Stimulated activated CD8-positive, alpha-beta memory T cell treated with anti-CD3 and anti-CD28 coated beads, Interleukin-15, amount 100 ng/mL, for 48 hours (primary cell): ENCODE measurements at places on chromosomes 16 and 17.

GRCh38 chr17:36877771-36878170, 59.5 kb upstream of the LHX1 start:
- DNase-seq = peak; percentile 5

DNA sequence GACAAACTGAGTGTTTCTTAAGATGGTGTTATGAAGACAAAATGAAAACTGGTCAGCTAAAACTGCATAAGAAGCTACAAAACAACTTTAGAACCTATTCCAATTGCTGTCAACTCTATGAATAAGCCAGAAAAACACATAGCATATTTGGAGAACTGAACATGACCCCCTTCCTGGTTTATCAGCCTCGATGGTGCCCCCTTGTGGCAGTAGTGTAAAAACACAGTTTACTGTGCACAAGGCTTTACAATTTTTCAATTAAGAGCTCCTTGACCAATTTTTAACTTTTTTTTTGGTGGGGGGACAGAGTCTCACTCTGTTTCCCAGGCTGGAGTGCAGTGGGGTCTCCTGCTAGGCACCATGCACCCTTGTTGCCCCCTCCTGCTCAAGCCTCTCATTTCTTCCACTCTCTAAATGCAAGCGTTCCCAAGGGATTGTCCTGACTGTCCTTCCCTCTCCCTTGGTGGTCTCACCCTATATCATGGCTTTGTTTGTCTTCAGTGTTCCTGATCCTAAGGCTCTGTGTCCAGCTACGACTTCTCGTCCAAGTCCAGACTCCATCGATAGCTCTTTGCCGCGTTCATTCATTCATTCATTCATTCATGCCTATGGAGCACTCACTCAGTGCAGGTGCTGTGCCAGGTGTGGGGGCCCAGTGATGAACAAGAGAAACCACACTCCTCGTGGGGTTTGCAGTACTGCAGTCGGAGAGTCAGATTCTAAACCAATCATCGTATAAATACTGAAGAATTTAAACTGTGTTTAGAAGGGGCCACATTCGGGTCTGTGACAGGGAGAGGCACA, 7.5 kb downstream of the EIF1 start:
- DNase-seq = peak; percentile 56

- no peak for DNase-seq
Measured at GRCh38 chr17:80775863-80776262, 215.8 kb upstream of the CHMP6 start.

DNA sequence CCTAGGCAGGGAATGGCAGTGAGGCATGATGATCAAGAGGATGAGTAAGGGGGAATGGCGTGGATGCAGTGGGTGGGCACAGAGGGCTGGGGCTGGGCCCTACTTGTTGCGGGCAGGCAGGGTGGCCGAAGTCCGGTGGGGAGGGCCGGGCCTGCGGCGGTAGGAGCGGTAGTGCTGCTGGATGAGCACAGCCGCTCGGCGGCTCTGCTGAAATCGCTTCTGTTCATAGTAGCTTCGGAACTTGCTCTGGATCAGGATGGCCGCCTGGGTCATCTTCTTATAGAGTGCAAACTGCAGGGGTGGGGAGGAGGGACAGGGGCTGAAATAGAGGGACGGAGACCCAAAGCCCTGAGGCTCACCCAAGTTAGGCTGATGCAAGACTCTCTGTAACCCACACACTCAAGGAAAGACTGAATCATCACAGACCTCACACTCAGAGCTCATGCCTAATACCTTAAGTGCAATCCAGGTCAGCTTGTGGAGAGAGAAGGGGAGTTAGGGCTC, 1.5 kb upstream of the SPAG7 start:
- DNase-seq = no peak

- no peak for DNase-seq
Measured at GRCh38 chr16:24838554-24839266, 7.1 kb upstream of the SLC5A11 start.

DNA sequence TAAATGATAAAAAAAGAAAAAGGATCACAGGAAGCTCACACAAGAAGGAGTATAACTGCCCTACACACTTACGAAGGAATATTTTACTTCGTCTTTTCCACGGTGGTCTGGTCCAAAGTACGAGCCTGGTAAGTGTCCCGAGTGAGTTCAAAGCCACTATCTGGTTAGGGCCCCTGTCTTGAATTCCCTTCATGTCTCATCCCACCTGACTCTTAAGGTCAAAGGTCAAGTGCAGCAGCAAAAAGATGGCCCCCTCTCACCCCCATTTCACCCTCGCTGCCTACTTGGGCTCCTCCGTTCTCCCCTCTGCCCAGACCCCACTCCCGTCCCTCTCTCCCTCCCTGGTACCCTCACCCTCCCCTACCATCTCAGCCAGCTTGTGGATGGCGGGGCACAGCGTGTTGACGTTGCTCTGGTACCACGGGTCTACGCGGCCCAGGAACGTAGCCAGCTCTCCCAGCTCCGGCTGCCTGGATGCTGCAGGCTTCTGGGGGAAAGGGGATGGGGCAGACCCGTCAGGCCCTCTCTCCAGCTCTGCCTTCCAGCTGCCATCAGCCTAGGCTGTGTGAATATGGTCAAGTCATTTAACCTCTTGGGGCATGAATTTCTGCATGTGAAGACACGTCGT, 27.8 kb upstream of the MFSD6L start:
- no peak for DNase-seq

- no peak for DNase-seq
Measured at GRCh38 chr16:77273-77806, 685 bp upstream of the MPG start.

GRCh38 chr16:83953796-83954576, 946 bp downstream of the OSGIN1 start:
- no peak for DNase-seq

DNA sequence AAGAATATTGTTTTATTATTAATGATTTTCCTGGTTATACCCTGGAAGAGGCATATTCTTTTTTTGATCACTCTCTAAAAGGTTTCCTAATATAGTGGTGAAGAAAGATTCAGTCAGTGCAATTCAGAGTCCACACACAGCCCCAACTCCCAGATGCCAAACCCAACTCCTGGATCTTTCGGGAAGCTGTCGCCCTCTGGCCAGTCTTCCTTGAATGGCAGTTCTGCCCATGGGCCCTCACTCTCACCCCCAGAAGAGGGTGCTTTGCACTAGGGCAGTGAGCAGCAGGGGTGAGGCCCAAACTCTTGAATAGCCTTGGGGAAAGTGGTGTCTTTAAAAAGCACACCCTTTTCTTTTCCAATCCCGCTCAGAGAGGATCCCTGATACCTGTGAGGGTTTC, 11.0 kb downstream of the KRT32 start:
- DNase-seq = no peak

GRCh38 chr17:76504117-76504516, 2.9 kb upstream of the RHBDF2 start:
- DNase-seq = no peak

- DNase-seq = no peak
Measured at GRCh38 chr16:73215678-73216377, 167.9 kb upstream of the ZFHX3 start.

GRCh38 chr17:66461343-66461995, 159.1 kb downstream of the PRKCA start:
- no peak for DNase-seq

- DNase-seq = no peak
Measured at GRCh38 chr17:80277751-80278671, 17.4 kb downstream of the RNF213 start.

GRCh38 chr17:61411011-61411260, 11.3 kb downstream of the TBX2 start:
- DNase-seq = no peak

DNA sequence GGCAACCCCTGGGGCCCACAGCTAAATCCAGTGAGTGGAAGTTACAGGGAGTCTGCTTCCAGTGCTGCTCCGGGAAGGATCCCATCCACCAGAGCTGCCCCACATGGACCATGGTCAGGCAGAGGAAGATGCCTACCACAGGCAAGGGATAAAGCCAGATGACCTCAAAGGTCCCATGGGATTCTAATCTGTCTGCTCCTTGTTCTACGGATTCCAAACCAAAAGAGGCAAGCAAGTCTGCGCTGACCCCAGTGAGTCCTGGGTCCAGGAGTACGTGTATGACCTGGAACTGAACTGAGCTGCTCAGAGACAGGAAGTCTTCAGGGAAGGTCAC, 1.4 kb downstream of the CCL4L2 start:
- DNase-seq = no peak

GRCh38 chr16:11783319-11784037, 13.6 kb downstream of the ZC3H7A start:
- DNase-seq = no peak

DNA sequence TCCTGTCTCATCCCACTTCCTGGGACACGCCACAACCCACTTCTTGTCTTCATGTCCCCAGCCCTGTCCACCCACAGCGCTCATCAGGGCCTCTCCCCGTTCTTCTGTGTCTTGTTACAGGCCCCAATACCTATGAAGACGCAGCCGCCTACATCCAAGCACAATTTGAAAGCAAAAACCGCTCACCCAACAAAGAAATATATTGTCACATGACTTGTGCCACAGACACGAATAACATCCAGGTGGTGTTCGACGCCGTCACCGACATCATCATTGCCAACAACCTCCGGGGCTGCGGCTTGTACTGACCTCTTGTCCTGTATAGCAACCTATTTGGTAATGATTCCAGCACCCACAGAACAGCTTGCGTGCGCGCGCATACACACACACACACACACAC, 70.6 kb downstream of the AMFR start:
- no peak for DNase-seq

GRCh38 chr16:1283996-1284616, 25.3 kb upstream of the UBE2I start:
- no peak for DNase-seq

GRCh38 chr17:21242026-21242697, 11.0 kb downstream of the NATD1 start:
- no peak for DNase-seq

DNA sequence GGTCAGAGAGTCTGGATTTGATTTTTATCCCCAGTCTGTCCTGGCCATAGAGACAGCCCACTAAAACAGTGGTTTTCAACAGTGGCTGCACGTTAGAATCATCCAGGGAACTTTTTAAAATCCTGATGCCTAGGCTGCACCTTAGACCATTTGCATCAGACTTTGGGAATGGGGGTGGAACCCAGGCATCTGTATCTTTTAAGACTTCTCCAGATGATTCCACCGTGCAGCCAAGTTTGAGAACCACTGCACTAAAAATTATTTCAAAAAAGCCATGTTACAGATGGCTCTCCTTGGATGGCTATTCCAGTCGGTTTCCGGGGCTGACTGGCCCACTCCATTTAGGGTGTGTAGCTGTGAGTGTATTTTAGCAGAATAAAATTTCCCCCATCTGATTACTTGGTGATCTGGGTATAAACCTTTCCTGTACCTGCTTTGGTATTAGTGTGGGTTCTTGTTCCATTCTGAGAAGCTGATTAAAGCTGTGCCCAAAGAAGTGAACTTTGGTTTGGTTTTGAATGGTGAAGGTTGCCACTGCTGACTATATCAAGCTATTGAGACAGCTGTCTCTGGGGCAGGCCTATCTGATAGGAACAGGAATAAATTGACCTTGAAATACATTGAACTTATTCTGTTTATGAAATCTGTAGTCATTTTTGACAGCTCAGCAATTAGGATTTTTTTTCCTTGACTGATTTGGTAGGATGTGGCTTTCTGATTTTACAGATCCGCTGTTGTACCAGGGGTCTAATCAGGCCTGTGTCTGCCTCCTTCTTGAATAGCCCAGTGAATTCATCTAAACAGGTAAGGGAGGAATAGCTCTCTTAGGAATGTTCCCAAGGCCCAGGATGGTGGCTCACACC, 1.3 kb downstream of the ATP5MC1 start:
- no peak for DNase-seq

DNA sequence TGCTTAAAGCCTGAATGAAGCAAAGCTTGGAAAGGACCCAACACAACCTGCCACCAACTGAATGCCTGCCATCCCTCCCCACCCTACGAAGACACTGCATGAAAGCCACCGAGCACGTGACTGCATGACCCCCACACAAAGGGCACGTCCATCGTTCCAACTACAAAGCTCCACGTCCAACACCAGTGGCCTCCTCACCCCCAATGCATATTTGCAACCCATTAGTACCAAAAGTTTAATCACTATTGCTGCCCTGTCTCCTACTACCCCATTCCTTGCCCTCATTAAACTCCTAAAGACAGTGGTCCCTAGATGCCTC, 43.4 kb downstream of the ANKRD11 start:
- no peak for DNase-seq

DNA sequence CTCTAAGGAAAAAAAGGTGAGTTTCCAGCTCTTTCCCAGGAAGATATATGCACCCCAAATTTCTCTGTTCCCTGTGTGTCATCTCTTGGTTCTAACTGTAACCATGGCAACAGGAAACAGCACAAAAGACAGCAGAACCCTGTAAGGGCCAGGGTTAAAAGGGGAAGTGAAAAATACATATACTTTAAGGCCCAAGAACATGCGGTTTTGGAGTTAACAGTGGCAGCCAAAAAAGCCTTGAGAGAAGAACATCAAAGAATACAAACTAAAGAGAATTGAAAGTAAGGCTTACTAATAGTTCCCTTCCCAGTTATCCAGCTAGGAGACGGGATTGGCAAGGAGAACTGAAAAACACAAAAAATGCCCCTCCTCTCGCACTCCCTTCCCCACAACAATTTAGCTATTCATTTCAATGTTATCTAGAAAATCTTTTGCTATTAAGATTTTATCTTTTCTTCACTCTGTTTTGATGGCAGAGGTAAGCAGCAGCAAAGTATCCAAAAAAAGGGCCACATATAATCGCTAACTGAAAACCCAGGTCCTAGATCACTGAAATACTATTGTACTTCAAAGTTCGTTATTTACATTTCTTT, 1.5 kb downstream of the SPOP start:
- no peak for DNase-seq

- no peak for DNase-seq
Measured at GRCh38 chr16:27241658-27242057, 26.9 kb downstream of the NSMCE1 start.
